Aorta (tissue), 5 donors: ENCODE measurements at places on chromosomes 11 and 22. TPM values are rescaled to one million over a fixed set of nuclear protein-coding genes. Genes with fewer than 3 reads are reported as not detected.

GRCh38 chr22:30235687-30236170 is 10.8 kb downstream of the LIF start:
- no peak for DNase-seq

GRCh38 chr22:41243361-41243760 is 2.6 kb upstream of the CHADL start:
- DNase-seq = no peak

DNA sequence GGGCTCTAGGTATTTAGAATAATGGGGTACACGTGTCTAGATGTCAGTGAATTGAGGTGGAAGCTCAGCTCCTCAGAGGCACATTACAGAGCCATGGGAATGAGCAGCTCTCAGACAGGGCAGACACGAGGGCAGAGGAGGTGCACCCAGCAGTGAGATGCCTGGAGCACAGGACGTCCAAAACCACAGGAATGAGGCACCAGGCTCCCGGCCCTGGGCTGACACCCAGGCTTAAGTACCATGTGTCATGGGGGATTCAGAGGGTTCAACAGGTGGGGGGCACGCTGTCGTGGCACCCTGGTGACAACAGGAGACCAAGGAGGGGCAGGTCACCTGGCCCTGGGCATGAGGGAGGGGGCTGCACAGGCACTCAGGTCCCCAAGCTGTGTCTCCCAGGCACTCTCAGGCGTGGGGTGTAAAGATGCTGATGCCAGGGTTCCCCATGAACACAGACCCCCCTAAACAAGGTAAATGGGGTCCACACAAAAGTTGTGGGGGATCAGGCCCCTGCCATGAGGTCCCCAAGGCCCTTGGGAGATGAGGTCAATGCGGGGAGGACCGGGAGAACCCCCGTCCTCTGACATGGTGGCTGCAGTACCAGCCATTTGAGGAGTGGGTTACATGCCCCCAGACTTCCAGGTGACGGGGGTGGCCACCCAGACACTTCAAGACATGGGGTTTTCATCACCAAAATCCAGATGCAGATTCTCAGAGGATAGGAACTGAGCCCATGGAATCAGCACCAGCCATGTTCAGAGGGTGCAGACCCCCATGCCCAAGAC is 5.6 kb upstream of the SYT8 start:
- DNase-seq = peak; percentile 79

The TREH gene
- total RNA-seq = not detected

The XNDC1N gene
- total RNA-seq = 12.8 TPM

The CRYBA4 gene
- not detected for total RNA-seq

The LRRC56 gene
- 1.0 TPM for total RNA-seq

DNA sequence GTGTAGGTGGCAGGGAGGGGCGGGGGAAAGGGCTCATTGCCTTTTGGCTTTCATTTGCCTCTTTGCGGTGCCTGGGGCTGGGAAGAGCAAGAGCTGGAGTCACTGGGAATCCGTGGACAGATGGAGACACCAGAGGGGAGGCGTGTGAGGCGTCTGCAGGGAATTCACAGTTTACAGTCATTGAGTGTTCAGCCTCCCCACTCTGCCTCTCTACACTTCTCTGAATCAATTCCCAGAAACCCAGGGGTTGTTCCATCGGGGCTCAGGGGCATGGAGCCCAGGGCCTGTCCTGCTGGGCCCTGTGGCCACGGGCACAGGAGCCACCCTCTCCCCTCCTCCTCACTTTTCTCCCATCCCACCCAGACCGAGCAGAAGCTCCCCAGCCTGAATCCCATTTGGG is 160.5 kb upstream of the NAV2 start:
- DNase-seq = no peak

DNA sequence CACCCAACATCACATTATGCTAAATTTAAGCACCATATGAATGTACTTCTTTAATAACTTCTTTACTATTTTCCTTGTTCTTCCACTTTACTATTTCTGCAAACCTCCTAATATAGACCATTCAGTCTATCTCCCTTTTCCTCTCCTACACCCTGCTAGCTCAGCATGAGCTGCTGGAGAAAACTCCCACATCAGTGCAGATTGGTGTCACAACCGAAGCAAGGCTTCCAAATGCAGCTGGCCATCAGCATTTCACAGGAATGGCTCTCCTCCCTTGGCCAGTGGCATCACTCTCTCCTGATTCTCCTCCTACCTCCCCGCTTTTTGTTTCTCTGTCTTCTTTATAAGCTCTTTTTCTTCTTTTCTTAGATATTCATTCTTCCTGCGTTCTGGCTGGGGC is 118.7 kb upstream of the ZC3H12C start:
- DNase-seq = no peak

GRCh38 chr11:69423611-69424385 is 57.7 kb upstream of the LINC01488 start:
- DNase-seq = peak; percentile 29

The MFRP gene
- not detected for total RNA-seq

DNA sequence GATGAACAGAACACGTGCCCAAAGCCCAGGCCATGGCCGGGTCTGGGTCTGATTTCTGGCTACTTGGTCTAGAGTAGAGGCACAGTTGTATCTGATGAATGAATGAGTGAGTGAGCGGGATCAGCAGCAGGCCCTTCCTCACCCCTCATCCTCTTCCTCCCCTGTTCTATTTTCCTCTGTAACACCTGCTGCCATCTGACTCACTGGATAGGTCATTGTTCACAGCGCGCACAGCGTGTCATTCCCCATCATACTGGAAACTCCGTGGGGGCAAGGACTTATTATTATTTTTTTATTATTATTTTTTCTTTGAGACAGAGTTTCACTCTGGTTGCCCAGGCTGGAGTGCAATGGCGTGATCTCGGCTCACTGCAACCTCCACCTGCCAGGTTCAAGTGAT is 13.9 kb downstream of the NCF4 start:
- DNase-seq = no peak

DNA sequence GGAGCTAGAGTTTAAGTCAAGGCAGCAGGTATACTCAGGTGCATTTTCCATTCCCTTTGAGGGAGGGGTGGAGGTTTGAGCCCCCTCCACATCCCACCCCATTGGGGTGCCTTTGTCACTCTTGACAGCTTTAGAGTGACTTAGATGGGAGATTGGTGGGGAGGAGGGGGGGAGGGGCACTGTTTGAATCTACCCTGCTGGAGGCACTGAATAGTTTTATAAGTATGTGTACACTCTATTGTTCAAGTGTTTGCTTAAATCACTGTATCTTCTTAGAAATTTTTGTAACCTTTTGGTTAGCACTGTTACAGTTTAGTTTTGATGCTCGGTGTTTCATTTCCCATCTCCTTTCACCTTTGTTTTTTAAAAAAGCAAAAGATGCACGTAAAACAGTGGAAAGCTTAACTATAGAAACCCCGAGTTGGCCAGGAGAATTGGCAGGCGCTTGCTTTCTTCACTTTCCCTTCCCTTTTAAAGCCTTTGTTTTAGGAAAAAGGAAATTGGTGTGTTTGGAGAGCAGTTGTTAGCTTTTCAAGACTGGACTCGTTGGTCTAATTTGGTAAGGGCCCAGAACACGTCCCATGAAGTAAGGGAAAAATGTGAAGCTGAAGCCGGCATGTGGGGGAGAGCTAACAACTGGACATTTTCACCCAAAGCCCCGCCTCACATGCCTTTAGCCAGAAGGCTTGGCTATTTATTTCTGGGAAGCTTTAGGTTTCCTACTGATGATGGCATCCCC is 42.8 kb downstream of the TNRC6B start:
- DNase-seq = no peak

GRCh38 chr11:123356539-123356938 is 73.5 kb upstream of the GRAMD1B start:
- DNase-seq = no peak

The C22orf31 gene
- not detected for total RNA-seq

The SCT gene
- not detected for total RNA-seq

DNA sequence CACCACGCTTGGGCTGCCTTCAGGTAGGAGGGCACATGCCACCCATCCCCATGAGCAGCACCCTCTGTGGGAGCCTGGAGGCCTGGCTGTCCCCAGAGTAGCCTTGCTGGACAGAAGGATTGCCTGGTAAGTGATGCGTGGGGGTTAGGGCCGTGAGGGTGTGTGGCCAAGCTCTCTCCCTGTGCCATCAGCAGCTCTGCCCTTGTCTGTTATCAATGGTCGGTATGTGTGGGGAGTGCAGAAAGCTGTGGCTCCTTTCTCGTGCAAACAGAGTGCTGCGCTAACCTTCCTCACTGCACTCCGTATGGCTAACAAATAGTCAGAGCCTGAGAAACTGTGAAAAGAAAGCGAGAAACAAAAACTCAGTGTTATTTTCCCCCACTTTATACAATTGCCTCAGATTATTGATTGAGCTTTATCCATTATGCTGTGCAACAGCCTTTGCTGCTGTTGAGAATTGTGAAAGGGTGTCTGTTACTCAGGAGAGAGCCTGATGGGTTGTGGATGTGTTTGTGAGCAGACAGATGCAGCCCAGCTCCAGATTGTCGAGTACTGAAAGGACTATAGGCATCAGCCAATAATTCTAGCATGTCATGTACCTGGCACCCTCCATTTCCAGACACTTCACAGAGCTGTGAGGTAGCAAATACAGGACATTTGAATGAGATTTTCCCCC is 432.2 kb downstream of the NTM start:
- DNase-seq = no peak

The C11orf87 gene
- total RNA-seq = not detected

The PRR33 gene
- not detected for total RNA-seq

The OR5A1 gene
- not detected for total RNA-seq

DNA sequence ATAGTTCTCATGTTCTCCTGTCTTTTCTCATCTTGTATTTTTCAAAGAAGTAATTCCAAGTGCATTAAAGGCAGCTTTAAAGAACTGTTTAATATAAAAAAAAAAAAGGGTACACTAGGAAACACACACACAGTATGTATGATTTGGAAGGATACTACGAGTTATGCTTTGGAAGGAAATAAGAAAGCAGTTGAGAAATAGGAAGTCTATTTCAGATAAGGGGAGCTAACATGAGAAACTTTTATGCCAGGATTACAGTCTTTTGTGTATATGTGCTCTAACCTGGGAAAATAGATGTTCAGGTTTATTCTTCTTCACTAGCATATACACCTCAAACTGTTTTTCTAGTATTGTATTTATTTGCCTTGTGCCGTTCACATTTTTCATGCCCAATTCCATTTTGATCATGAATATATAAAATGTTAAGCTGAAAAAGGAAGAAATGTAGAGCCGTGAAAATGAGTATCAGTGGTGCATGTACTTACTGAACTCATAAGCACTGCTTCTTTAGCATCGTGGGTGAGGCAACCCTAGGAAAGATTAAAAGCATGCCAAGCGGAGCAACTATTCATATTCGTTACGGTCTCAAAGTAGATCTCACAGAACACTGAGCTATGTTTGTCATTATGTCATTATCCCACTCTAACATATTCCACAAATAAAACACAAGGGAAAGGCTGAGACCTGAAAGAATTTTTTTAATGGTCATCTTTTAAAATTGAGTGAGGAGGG is 59.6 kb downstream of the GUCY1A2 start:
- no peak for DNase-seq

DNA sequence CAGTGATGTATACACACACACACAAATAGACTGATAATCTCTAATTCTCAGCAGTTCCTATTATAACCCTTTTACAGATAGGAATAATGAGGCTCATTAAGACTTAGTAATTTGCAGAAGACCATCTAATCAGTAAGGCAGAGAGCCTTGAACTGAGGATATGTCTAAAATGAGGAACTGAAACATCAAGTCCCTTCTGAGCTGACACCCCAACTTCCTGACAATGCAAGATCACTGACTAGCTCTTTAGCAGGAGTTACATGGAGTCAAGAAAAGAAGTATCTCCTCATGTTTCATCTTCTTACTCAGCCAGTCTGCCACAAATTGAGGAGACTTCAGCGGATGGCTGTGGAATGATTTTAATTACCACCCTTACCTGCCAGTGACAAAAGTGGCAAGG is 193.0 kb downstream of the MSANTD4 start:
- no peak for DNase-seq

DNA sequence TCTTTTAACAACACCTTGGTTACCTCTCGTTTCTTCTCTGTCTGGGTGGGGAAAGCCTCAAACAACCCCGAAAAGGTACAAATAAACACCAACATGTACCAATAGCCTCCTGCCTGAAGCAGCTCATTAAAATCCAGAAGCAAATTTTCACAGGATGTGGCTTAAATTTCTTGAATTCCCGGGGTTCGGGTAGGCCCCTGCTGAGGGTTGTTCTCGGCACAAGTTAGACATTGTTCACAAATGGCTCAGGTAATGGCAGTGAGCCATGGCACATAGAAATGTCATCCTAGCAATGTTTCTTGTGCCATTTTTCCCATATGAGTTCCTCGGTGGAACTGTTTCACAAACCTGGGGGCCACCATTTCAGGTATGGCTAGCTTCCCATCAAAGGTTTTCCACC is 19.7 kb upstream of the GLYATL1 start:
- DNase-seq = no peak

The ADM2 gene
- total RNA-seq = 0.54 TPM

- DNase-seq = no peak
These were observed 89.4 kb downstream of the TMEM135 start for GRCh38 chr11:87127101-87127500.

DNA sequence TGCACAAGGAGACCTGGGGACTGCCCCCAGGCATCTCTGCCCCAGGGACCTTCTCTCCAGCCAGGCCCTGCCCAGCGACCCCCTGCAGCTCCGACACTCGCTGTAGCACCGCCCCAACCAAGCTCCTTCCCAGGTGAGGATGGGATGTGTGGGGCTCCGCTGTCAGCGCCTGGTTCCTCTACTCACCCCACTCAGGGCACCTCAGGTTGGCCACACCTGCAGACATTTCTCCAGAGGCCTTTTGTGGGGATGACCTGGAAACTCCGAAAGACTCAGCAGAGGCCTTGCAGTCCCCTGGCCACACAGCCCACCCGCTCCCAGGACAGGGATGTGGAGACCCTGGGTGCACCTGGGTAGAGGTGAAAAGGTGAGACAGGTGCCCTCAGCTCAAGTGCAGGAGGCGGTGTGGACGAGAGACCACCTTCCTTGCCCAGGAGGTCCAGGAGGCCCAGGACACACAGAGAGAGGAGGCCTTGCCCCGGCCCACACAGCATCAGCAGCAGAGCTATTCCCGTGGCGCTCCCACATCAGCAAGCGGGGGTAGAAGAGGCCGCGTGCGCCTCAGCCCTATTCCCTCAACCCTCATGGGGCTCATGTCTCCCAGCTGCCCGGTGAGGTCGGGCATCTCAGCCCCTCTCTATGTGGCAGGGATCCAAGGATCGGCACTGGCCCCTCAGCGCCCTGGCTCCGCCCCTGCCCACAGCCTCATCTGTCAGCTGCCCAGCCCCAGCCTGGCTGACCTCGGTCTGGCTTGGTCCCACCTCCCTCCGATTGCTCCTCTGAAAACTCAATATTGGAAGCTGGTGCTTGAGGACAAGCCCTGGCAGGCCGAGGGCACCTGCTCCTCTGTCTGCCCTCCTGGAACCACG is 20.9 kb downstream of the TRPM5 start:
- no peak for DNase-seq

- DNase-seq = no peak
These were observed 62.6 kb downstream of the TRAF6 start for GRCh38 chr11:36447514-36447913.

DNA sequence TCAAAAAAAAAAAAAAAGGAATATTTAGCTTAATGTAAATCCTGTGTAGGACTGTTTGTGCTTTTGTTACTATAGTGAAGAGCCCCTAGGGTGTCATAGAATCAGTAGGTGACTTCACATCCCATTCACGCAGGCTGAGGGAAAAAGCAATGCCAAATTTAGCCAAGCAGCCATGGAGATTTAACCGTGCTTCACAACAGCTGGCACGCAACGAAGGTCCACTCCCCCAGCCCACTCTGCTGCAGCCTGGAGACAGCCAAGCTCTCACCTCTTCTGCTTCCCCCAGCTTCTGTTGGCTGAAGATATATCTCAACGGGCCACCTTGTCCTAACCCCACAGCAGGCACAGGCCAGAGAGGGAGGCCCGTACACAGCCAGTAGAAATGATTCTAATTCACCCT is 78.8 kb upstream of the BID start:
- no peak for DNase-seq
